ENCODE measurements at places on chromosomes 16 and 17.

DNA sequence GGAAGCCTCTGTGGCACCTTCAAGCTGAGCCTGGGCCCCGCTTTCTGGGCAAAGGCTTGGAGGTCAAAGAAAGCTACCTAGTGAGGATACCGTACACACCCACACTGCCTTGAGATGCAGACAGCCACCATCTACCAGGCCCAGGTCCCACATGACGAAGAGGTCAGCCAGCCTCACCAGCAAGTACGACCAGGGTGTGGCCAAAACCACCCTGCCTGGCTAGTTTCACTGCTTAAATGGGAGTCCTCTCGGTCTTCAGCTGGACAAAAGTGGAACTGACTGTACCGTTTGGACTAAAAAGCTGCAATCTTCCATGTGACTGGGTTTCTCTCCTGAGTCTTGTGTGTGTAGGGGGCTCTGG is 21.6 kb downstream of the VASN start:
- DNase-seq, result peak; percentile 26

DNA sequence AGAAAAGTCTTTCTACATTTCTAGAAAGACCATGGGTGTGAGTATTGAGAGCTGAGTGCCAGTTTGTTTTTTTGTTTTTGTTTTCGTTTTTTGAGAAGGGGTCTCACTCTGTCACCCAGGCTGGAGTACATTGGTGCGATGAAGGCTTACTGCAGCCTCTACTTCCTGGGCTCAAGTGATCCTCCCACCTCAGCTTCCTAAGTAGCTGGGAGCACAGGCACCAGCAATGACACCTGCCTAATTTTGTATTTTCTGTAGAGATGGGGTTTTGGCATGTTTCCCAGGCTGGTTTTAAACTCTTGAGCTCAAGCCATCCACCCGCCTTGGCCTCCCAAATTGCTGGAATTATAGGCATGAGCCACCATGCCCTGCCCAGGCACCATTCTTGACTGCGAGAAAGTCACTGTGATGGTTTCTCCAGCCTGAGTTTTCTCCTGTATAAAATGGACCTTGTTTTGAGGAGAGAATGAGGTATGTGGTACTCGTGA is 673.8 kb downstream of the MAF start:
- no peak for DNase-seq

GRCh38 chr17:37657202-37657601 is 14.0 kb upstream of the DDX52 start:
- DNase-seq, result no peak

DNA sequence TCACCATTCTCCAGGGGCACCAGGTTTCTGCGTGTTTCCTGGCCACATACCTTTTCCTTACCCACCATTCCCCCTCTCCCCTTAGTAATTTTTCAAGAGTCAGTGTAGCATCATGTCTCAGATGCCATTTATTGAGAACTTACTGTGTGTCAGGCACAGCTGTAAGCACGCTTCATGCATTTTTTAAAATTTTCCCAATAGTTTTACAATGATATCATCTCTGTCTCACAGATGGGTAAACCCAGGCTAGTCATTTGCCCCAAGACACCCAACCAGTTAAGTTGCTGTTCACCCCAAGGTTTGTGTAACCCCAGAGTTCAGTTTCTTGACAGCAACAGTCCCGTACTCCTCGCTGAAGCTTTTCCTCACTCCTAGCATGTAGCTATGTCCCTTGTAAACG is 56.4 kb upstream of the IRX3 start:
- DNase-seq, result no peak

DNA sequence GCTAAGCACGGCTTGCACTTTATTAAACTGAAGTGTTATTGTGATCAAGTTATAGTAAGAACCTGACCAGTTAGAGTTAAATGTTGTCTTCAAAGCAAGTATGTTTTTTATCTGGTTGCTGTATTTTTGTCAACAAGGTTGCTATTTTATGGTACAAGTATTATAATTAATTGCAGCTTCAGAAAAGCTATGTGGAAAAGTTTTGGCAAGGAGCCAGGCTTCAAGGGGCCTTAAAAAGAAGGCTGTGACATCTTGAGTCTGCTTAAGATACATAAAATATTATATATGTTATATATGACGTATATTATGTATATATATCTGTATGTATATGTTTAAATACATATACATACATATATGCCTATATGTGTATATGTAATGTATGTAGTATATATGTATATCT is 1461.2 kb upstream of the CDH8 start:
- DNase-seq, result no peak
